NCI-H1105 treated with DMSO at 0.1 percent for 48 hours (cell line): ENCODE measurements at places on chromosomes 11 and 22.

DNA sequence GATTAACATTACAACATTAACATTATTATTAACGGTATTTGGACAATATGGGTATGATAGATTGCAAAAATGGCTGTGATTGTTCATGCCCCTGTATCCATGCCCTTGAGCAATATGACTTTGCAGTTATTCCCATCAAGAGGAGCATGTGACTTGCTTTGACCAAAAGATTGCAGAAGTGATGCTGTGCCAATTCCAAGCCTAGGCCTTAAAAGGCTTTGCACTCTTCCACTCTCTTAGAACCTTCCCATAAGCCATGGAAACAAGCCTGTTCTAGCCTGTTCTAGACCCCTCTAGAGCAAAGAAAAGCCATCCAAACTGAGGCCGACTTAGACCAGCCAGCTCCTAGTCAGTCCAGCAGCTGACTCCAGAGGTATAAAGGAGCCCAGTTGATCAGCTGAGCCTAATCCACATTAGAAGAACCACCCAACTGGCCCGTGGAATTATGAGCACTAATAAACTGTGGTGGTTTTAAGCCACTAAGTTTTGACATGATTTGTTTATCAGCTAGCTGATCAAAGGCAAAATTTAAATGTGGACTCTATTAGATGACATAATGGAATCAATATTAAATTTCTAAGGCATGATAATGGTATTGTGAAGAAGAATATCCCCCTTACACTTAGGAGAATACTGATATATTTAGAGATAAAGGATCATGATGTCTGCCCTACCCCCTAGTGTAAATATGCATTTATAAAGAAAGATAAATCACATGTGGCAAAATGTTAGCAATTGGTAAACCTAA lies 28.6 kb downstream of the RAB30 start:
- no peak for DNase-seq

GRCh38 chr11:85903406-85903805 lies 48.2 kb downstream of the CCDC83 start:
- DNase-seq: no peak

- DNase-seq: no peak
Observed at GRCh38 chr22:30398685-30399680, 2.2 kb downstream of the SEC14L2 start.

DNA sequence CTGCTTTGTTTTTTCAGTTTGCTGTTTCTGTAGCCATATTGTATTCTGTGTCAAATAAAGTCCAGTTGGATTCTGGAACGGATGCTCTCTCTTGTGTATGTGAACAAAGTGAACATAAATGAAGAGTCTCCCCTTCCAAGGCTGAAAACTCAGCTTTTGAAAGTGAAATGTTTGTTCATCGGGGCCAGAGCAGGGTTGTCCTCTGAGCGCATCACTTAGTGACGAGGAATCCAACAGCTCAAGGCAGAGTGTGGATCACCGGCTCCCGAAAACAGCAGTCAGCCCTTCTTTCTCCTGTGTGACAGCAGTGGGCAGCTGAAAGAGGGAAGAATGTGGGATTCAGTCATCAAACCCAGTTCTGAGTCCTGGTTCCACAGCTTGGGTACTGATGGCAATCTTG lies 21.4 kb downstream of the RBX1 start:
- DNase-seq: no peak

DNA sequence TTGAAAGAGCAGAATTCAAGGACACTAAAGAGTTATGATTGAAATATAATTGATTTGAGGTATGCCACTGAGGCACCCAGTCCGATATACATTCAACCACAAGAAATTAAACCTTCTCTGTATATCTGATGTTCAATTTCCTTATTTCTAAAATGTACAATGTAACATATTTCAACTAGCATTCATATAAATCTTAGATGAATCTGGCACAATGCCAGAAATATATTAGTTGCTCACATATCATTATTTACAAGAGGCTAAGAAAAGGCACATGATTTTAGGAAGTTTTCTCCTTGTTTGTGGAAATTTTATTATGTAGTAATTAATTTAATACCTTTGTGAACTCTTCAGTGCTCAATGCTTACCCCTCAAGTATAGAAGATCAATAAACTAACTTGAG lies 532.3 kb downstream of the KCNA4 start:
- no peak for DNase-seq

DNA sequence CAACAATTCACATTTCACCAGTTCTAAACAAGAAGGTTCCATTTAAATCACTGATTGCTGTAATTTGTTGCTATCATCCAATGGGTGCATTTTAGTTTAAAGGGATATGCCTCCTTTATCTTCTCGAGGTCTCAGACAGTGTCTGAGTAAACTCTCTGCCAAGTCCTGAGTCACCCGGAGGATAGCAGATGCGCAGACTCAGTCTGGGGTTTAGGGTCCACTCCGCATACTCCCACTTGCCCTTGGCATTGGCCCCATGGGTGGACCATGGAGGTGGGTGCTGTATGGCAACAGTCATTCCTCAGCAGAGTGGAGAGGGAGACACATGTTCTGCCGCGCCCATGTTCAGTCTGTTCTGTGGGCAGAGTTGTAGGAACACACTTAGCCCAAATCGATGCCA lies 65.4 kb upstream of the CRTAM start:
- DNase-seq: no peak

DNA sequence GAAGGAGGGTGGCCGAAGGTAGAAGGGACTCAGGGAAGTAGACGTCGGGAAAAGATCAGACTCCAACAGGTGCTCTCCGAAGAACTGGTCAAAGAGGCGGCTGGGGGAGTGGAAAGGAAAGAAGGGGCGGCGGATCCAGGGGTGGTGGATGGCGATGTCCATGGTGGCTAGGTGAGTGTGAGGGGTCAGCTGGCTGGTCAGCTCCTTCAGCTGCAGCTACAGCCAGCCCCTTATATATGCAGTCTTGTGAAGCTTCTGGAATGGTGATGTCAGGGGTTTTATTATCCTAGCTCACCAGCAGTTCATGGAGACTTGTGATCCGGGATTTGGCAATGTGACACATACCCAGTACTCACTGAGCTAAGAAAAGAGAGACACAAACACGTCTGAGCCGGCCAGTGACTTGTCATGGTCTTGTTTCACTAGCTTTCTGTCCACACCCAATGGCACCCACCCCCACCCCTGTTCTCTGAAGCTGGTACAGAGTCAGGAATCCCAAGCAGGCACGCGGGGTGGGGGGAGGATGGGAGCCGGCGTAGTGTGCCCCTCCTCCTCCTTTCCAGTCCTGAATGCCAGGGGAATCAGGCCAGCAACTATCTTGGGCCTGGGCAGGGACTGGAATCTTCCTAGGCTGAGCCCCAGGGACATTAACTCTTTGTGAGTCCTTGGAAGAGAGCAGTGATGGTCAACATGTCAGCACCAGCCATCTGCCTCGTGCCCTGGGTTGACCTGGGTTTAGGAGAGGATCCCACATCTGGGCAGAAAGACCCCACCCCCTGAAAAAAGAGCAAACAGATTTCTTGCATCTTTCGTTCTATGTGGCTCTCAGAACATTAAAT lies at the start of gene CRYAB:
Gene CRYAB, minus strand, starts transcription at position 208 of the 839 bp plus-strand sequence. Its CDS starts 46 bp downstream, at position 162.
- no peak for DNase-seq

- DNase-seq: no peak
Observed at GRCh38 chr11:35363246-35363801, 56.0 kb downstream of the SLC1A2 start.

GRCh38 chr22:36247955-36248354 lies 5.0 kb upstream of the APOL1 start:
- DNase-seq: no peak

GRCh38 chr11:86035164-86035563 lies 33.7 kb downstream of the PICALM start:
- no peak for DNase-seq

GRCh38 chr11:115544422-115544948 lies 40.3 kb upstream of the CADM1 start:
- DNase-seq: no peak

- DNase-seq: no peak
Observed at GRCh38 chr11:87136236-87136635, 98.5 kb downstream of the TMEM135 start.

GRCh38 chr11:117744471-117745150 lies 52.4 kb downstream of the DSCAML1 start:
- no peak for DNase-seq

DNA sequence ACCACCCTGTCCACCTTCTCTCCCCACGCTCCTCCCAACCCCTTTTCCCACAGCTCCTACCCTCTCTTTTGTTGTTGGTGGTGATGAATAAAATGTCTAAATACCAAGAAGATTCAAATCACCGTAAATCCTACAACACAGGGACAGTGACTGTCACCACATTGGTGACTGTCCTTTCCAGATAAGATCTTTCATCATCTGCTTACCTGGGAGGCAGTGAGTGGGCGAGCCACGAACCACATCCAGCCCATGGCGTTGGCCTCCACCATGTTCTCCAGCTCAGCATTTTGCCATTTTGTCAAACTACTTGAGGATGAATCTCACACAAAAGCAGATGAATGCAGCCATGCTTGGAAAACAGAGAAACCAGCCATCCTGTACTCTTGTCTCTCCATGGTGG lies 6.7 kb upstream of the CYTH4 start:
- no peak for DNase-seq

DNA sequence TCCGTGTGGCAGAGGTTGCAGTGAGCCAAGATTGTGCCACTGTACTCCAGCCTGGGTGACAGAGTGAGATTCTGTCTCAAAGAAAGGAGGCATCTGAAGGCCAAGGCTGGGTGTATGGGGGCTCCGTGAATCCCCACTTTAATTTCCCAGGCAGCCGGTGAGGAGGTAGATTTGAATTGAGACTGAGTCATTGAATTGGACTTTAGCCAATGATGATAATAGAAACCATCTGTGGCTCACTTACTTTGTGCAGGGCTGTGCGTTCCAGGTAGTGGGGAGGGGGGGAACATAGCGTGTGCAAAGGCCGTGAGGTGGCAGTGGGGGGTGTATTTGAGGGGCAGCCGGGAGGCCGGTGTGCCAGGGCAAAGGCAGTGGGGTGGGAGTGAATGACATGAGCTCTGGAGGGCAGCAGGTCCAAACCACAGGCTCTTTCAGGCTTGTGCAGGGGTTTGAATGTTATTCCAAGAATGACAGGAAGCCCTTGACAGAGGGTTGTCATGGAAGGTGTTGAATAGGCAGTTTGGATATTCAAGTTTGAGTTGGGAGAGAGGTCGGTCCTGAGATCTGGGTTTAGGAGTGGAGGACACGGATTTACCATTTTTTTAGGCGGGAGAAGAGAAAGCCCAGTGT lies 6.1 kb downstream of the ARHGAP8 start:
- DNase-seq: no peak

DNA sequence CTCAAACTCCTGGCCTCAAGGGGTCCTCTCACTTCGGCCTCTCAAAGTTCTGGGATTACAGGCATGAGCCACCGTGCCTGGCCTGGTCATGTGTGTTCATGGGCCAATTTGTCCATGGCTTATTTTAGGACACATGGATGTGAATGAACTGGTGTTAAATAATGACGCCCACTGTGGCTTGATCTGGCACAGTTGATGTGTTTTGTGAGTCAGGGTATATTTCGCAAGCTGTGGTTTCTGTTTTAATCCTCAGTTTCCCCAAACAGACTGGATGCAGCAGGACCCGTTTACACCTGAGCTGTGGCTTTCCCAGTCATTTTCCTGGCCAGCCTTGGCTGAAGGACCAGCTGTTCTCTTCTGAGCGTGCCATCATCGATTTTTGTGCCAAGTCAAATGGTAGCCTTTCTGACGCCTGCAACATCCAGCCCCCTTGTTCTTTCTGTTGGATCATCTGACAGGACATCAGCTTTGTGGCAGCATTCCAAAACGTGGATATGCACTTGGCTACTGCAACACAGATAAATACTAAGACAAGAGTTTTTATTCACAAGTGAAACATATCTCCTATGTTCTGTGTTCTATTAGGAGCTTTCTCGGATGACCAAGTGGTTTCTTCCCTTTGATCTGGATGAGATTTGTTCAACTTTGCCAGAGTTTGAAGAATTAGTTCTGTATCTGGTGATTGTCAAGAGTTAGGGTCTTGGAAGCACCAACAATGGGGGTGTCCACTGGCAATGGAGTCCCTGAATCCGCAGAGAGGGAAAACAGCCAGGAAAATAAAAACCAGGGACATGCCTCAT lies 40.0 kb upstream of the SEPTIN5 start:
- DNase-seq: peak; percentile 37

DNA sequence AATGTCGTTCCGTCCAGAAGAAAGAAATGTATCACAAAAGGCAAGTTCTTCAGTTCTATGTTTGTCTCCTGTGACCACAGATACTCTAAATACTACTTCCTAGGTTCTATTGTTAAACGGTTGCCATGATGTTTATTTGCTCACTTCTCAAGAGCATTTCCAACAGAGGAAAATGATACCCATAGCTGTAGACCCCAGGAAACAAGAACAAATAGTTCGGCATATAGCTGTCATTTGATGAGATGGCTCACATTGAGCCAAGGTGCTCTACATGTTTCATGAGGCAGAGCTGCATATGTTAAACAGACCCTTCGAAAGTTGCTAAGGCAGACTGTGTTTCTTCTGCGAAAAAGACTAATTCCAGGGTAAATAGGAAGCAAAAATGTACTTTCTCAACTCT lies 15.4 kb upstream of the ANGPTL5 start:
- peak; percentile 16 for DNase-seq

DNA sequence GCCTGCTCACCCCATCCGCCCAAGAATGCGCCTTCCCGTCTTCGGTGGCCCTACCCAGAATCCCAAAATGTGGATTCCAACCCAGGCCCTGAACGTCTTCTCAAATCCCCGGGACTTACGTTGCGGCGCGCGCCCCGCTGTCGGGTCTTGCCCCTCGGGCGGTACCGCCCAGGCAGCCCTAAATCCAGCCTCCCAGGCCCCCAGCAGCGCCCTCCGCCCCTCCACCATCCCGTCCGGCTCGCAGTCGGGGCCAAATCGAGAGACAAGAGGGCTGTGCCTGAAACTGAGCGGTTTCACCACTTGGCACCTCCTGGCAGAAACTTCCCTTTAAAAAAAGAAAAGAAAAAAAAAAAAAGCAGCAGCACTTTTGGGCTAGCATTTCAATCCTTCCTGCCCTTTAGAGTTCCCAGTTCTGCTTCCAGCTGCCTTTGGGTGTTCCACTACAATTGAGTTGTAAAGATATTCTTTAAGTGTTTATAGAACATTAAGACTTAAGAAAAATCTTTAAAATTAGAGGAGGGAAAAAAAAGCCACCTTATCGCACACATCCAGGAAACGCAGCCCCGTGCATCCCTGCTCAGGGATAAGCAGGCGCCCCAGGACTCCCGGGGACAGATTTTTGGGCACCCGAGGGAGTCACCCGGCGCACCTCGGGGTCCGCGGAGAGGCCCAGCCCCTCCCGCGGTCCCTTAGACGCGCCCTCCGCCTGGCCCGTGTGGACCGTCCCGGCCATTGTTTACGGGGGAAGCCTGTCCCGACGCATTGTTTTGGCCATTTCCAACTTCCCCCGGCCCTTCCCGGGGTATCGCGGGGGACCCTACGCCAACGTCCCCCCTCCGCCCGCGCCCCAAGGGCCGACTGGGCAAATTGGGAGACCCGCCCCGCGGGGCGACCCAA lies 57.6 kb downstream of the KCNJ4 start:
- DNase-seq: no peak

- DNase-seq: no peak
Observed at GRCh38 chr11:129972611-129973010, 30.0 kb downstream of the PRDM10 start.
